ENCODE measurements at places on chromosomes 4 and X.
A peak's percentile ranks its signal among the peaks of the same experiment; 100 is the strongest.

DNA sequence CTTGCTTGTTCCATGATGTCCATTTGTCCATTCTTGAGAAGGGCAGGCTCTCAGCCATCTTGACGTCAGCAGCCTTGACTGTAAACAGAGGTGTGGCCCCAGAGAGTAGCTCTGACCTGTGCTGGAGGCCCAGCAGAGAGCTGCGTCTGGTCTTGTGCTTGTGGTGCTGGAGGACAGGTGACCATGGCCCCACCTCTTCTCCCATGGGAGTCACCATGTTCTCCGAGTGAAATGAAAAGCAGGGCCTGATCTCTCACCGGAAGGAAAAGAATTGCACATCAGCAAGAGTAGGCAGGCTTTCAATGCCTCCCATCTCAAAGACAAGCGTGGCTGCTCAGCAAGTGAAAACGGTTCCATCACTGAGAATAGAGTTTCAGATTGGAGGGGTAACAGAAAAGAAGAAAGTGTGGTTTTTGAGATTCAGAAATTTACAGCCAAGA is 11.5 kb downstream of the PARM1 start:
- no peak for DNase-seq

DNA sequence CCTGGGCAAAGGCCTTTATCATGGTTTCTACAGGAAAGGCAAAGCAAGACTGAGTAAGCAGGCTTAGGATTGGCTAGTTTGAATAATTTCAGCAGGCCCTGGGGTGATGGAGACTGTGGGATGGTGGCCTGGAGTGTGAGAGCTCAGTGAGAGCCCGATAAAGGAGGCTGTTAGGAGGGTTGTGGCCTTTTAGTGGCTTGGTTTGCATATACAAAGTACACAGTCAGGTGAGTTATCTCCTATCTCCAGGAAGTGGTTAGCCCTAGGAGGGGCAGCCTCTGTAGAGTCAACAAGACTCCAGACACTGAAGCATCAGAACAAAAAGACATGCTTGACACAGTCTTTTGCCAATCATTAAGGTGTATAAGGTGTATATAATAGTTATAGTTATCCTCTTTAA is 157.2 kb downstream of the CFAP299 start:
- no peak for DNase-seq

GRCh38 chr4:187380181-187380581 is 615.4 kb upstream of the ZFP42 start:
- no peak for DNase-seq

GRCh38 chrX:65985922-65986588 is 53.8 kb downstream of the VSIG4 start:
- DNase-seq, result peak; percentile 42

DNA sequence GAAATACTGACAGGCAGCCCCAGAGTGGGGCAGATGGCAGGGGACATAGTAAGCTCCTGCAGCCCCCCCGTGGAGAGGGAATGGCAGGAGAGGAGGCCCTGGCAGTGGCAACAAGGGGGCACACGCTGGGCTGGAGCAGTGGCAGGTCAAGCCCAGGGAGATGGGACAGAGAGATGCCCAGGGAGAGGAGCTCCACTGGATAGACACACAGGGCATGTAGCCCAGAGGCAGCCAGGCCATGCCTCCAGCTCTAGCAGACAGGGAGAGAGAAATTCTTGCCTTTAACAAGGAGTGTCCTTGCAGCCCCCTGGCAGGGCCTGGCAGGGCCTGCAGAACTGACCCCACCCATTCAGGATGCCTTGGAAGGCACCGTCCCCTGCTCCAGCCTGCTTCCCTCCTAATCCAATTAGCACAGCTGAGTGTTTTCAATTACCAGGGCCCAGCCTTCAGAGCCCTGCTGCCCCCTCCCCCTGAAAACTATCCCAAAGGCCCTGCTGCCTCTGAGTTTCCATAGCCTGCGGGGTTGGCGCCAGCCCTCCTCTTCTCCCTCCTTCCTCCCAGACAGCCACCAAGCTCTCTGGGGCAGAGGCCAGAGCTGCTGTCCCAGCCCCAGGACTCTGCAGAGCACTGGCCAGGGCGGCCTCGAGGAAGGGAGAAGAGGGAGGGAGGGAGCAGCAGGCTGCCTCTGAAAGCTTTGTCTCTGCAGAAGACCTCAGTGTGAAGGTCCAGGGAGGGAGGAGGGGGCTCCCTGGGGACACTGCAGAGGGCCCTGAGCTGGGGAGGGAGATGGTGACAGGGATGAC is 12.5 kb downstream of the L1CAM start:
- DNase-seq, result no peak

- DNase-seq, result no peak
Measured at GRCh38 chr4:147236806-147237205, 244.1 kb upstream of the EDNRA start.

DNA sequence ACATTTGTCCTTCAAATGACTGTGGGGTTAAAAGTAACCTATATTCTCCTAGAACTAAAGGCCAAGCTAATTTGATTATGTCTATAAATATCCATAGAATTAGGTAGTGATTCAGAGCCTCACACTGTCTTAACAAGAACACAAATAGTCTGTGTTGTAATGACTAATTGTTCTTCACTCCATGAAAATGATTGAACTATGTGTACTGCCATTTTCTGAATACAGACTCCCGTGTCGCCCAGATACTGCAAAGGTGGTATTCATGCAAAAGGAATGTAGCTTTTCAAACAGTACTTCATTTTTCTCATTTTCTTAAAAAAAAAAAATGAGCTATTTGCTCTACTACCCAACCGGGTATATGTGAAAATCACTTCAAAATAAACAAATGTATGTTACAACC is 11.3 kb upstream of the PHKA2 start:
- DNase-seq, result peak; percentile 41

GRCh38 chr4:117654079-117654478 is 380.2 kb upstream of the NDST3 start:
- DNase-seq, result no peak

- no peak for DNase-seq
Measured at GRCh38 chrX:128365492-128365891, 313.3 kb upstream of the ACTRT1 start.

DNA sequence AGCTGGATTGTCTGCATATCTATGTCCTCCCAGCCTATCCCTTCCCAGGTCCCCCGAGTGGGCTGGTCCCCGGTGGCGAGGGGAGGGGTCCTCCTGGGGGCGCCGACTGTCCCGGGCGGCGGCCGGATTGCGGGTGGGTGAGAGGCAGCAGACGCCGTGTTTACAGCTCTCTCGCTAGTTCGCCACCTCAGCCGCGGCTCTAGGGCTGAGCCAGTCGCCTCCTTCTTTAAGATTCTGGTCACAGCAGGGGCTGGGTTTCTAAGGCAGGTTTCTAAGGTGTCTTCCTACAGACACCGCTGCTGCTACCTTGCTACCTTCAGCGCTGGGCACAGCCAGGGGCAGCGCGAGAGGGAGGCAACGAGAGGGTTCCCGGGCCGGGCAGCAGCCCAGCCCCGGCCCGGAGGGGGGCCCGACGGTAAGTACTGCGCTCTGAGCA is 57.2 kb downstream of the FRMPD3 start:
- DNase-seq, result no peak

DNA sequence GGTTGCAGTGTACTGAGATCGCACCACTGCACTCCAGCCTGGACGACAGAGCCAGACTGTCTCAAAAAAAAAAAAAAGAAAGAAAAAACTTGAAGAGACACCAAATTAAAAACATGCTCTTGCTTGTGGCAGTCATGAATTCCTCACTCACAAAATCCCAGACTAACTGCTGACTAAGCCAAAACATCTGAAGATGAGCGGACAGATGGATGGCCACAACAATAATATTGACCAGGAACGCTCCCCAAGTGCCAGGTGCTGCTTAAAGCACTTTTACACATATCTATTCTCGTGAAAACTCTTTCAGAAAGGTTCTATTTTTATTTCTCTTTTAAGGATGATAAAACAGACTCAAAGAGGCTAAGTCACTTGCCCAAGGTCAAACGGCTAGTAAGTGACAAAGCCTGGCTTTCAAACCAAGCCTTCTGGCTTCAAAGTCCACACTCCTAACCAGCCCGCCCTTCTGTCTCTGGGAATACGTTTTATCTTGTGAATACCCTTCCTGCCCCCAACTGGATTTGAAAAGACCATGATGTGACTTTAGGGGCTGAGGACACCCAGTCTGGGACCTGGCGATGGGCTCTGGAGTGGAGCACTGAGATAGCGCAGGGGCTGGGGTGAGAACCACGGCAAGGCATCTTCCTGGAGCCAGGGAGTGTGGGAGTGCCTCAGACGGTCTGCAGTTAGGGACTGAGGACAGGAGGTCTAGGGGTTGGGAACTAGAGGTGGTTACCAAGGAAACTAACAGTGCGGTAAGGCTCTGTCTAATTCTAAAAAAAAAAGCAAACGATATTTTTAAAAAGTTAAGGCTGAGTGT is 9.5 kb upstream of the CXCR3 start:
- no peak for DNase-seq

- no peak for DNase-seq
Measured at GRCh38 chr4:172786039-172786792, 382.4 kb upstream of the GALNT7 start.

DNA sequence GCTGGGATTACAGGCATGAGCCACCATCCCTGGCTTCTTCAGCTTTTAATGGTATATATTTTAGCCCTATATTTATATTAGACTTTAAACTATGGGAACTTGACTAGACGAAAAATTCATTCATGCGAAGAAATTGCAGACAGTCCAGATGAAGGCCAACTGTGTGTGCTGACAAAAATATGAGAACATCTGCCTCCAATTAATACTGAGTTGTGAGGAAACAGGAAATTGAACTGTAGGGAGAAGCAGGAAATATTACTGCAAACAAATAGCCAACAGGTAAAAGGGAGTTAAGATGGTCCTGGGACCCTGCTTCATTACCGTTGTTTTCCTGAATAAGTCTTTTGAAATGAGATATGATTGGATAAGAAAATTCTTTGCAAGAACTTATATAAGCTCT is 26.3 kb downstream of the MGARP start:
- DNase-seq, result no peak

DNA sequence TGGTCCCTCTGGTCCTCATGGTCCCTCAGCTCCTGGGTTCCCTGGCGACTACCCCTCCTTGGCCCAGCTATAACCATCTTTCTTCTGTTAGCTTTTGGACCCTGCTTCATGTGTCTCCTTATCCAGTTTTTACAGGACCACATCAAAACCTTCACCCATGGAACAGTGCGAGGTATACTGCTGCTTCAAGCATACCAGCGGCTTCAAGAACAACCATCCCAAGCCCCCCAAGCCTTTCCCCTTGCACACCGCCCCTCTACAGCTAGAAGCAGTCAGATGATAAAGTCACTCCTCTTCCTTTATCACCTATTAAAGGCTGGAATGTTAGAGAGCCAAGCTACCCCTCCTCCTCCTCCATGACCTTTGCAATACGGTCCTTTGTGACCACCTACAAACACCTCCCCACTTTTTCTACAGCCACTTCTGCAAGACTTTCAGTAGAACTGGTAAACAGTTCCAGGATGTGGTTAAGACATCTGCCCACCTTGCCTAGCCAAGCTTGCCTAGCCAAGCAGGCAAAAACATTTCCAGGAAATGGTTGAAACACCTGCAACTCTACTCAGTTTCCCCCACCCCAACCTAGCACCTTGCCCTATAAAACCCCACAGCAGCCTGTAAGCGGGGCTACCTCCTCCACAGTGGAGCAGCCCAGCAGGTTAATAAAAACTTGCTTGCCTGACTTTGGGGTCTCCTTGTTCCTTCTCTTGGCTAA is 125.7 kb downstream of the ZC4H2 start:
- DNase-seq, result no peak

- no peak for DNase-seq
Measured at GRCh38 chr4:101306225-101306624, 41.1 kb downstream of the PPP3CA start.

- DNase-seq, result peak; percentile 47
Measured at GRCh38 chrX:13652287-13652793, 601 bp upstream of the TCEANC start.

DNA sequence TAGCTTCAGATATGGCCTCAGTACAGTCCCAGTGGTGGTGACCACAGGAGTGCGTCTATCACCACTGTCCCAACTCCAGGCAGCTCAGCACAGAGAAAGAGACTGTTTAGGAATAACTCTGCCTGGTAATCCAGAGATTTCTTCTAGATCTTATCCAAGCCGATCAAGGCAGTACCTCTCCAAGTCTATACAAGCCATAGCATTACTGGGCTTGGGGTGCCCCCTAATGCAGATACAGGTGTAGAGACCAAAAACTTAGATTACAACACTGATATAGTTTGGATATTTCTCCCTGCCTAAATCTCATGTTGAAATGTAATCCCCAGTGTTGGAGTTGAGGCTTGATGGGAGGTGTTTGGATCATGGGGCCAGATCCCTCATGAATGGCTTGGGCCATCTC is 100.9 kb downstream of the PTCHD1 start:
- DNase-seq, result no peak

DNA sequence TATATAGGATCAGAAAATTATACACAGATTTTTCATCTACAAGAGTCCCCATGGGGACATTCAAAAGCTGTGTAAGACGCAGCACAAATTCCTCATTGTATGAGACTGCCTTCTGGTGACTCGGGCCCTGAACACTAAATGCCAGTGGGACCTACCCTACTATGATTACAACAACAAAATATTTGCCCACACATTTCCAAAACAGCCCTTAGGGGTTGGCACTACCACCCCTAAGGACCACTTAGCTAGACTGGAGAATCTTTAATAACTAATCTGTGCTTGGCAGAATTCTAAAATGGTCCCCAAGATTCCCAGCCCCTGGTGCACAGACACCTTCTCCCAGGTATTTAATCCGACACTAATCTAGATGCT is 29.1 kb downstream of the UCHL1 start:
- no peak for DNase-seq

GRCh38 chr4:24208691-24209090 is 318.8 kb upstream of the PPARGC1A start:
- DNase-seq, result no peak

DNA sequence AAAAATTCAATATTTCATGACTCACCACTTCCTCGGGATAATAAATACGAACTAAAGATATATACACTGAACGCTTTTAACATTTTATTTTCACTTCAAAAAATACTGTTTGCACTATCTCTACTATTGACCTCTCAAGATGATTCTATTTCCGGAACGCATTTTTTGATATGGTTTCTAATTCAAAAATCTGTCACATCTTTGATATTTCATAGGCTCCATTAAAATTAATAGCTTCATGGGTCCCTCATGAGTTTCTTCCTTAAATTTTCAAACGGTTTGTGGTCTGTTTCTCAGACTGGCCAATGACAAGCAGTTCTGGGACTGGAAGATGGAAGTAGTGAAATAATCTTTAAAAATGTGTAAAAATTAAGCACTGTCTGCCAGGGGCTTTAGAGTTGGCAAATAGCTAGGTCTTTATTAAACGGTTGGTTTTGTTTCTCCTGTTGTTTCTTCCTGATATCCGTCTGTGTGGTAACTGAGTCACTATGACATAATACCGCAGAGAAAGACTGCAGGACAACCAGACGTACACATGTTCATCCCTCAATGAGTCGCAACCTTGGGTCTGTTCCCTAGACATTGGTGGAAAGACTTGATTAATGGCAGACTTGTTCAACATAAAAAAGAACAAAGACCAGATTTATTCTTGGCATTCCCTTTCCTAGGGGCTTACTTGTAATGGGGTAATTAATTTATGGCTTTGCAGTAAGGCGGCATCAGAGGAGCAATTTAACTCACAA is 133.8 kb downstream of the PALLD start:
- DNase-seq, result peak; percentile 53
